ENCODE measurements at places on chromosomes 7 and 10.

DNA sequence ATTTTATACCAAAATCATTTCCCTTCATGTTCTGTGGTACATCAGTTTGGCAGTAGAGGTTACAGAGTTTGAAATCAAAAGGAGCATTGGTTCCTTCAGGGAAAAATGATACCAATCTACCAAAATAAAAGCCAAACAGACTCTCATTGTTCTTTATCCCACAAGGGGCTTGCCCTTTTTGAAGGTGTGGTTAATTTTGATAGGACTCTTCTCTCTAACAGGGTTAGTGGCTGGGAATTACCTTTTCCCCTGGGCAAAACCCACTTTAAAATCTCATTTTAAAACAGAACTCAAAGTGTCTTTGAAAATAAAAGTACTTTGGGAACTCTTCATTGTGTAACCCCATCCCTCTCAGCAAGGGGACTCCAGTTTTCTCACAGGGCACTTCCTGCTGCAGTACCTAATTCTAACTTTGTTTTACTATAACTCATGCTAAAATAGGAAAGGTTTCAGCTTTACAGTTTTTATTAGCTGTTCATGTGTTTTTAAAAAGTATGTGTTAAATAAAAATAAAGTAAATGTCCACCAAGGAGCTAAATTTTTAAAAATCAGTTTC, 30.6 kb downstream of the SMNDC1 start:
- no peak for DNase-seq
- no peaks in the 10 kb centered on the region for H3K27me3 ChIP-seq
- no peaks in the 10 kb centered on the region for H3K4me1 ChIP-seq
- no peak overlapping the region for H3K4me3 ChIP-seq
- no peak overlapping the region for H3K27ac ChIP-seq

GRCh38 chr7:7862393-7862792, 106.2 kb upstream of the GLCCI1 start:
- DNase-seq, result no peak
- H3K4me1 ChIP-seq, result no peaks in the 10 kb centered on the region
- H3K27ac ChIP-seq, result peak overlapping the region; percentile 41
- no peak overlapping the region for H3K4me3 ChIP-seq
- H3K36me3 ChIP-seq, result no peaks in the 10 kb centered on the region
- H3K27me3 ChIP-seq, result no peaks in the 10 kb centered on the region

GRCh38 chr10:116429288-116429977, 1.8 kb downstream of the PNLIPRP3 start:
- H3K36me3 ChIP-seq, result no peaks in the 10 kb centered on the region
- no peak for DNase-seq
- no peaks in the 10 kb centered on the region for H3K27me3 ChIP-seq
- H3K27ac ChIP-seq, result no peak overlapping the region
- H3K4me3 ChIP-seq, result no peak overlapping the region

DNA sequence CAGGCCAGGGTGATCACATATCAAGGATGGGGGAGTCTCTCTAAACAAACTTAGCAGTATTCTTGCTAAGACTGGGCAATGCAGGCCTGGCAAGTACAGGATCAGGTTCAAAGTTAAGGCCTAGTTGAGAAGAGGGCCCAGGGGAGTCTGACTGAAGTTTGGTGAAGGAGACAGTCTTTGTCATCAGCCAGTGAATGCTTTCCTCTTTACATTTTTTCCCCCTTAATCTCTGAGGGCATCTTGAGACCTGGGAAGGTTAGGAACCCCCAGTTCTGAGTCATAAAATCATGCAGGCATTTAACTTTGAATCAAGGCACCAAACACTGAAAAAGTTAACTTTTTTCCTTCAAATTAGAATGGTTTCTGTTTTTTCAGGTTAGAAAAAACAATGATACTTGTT, 311.5 kb downstream of the REEP3 start:
- no peak overlapping the region for H3K4me3 ChIP-seq
- no peaks in the 10 kb centered on the region for H3K36me3 ChIP-seq
- H3K27me3 ChIP-seq, result no peaks in the 10 kb centered on the region
- no peaks in the 10 kb centered on the region for H3K4me1 ChIP-seq
- no peak for DNase-seq

DNA sequence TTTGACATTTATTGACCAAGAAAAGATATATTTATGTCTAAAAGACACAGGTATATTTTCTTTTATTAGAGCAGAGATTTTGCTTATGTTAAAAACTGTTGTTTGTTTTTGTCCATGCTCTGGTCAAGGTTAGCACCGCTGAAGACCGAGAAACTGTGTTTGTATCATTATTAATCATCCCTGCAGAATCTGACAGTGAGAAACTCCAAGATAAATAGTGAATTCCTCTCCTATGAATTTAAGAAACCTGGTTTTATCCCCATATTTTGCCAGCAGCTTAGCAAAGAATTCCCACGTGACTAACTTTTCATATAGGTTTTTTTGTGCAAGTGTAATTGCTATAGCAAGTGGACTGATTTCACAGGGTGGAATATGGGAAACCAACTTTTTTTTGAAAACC, 77.6 kb downstream of the FRMD4A start:
- peaks cover 4% of the 10 kb centered on the region for H3K4me1 ChIP-seq
- no peak for DNase-seq
- H3K27ac ChIP-seq, result no peak overlapping the region
- no peak overlapping the region for H3K4me3 ChIP-seq
- peaks cover 16% of the 10 kb centered on the region for H3K27me3 ChIP-seq
- H3K36me3 ChIP-seq, result no peaks in the 10 kb centered on the region

- H3K27me3 ChIP-seq, result no peaks in the 10 kb centered on the region
- peaks cover 56% of the 10 kb centered on the region for H3K36me3 ChIP-seq
- no peak overlapping the region for H3K4me3 ChIP-seq
- peaks cover 3% of the 10 kb centered on the region for H3K4me1 ChIP-seq
These were observed 41.5 kb downstream of the CYP17A1 start for GRCh38 chr10:102795453-102796406.

DNA sequence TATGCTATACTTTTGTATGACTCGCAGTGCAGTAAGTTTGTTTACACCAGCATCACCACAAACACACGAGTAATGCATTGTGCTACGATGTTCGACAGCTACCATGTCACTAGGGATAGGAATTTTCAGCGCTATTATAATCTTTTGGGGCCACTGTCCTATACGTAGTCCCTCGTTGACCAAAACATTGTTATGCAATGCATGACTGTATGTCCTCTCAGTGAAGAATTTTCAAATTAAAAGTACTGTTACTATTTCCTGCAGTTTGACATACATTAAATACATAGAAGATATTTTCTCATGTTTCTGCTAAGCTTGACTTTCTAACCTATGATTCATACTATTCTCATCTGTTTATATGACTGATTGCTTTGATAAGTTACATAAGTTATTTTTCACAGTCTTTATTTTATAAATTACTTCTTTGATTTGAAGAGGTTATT, 203.6 kb downstream of the VTI1A start:
- DNase-seq, result peak; percentile 59
- no peak overlapping the region for H3K27ac ChIP-seq
- no peaks in the 10 kb centered on the region for H3K36me3 ChIP-seq
- no peaks in the 10 kb centered on the region for H3K4me1 ChIP-seq
- no peaks in the 10 kb centered on the region for H3K27me3 ChIP-seq

- DNase-seq, result peak; percentile 30
- no peaks in the 10 kb centered on the region for H3K36me3 ChIP-seq
- no peak overlapping the region for H3K27ac ChIP-seq
These were observed 254.3 kb upstream of the CACNA2D1 start for GRCh38 chr7:82697897-82698296.

GRCh38 chr7:74175340-74175739, 1.2 kb downstream of the EIF4H start:
- peaks cover 7% of the 10 kb centered on the region for H3K36me3 ChIP-seq
- DNase-seq, result peak; percentile 22
- H3K27ac ChIP-seq, result no peak overlapping the region
- no peak overlapping the region for H3K4me3 ChIP-seq
- H3K27me3 ChIP-seq, result no peaks in the 10 kb centered on the region

GRCh38 chr10:132366006-132366405, 31.0 kb upstream of the PWWP2B start:
- peaks cover 34% of the 10 kb centered on the region for H3K36me3 ChIP-seq
- no peak overlapping the region for H3K4me3 ChIP-seq
- peaks cover 1% of the 10 kb centered on the region for H3K4me1 ChIP-seq
- no peak overlapping the region for H3K27ac ChIP-seq
- no peak for DNase-seq
- no peaks in the 10 kb centered on the region for H3K27me3 ChIP-seq

DNA sequence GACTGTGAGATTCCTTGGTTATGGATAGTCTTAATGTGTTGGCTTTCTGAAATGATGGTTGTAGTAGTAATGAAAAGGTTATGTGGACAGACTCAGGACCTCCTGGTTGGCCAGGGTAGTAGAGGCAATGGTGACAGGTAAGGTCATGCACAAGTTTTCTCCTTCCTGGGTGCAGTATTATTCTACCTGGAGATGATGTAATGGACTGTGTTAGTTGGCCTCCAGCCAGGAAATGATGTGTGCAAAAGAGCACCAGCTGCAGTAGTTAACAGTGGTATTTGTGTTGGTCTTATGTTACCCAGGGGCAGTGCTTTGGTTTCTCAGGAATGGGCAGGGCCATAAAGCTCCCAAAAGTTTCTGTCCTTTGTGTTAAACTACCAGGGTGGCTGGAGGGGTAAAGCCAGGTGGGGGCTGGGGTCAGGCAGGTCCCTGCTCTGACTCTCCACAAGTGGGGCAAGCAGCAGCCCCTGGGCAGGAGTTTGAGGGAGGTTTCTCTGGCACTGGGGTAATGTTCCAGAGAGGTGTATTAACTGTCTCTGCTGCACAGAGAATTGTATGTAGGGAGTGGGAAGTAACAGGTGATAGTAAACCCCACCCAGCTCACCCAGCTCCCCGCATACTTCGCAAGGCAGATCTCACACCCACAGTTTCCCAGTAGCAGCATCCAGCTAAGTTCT, 36.3 kb downstream of the GPR22 start:
- no peak overlapping the region for H3K27ac ChIP-seq
- no peak overlapping the region for H3K4me3 ChIP-seq
- H3K27me3 ChIP-seq, result no peaks in the 10 kb centered on the region
- H3K36me3 ChIP-seq, result peaks cover 4% of the 10 kb centered on the region

DNA sequence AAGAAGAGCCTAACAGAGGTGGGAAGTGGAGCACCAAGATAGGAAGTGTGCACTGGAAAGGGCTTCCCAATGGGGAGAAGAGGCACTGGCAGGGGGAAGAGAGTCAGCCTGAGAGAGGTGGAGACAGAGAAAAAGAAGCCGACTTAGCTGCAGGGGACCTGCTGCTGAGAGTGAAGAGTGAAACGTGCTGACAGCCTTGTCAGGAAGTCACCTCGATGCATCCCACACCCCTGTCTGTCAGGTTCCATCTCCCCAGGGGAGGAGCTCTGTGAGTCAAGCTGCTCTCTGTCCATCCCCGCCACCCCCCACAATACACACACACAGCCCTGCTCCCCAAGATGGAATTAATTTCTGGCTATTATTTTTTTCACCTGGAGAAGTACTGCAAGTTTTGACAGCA, 14.0 kb downstream of the KAZALD1 start:
- H3K36me3 ChIP-seq, result no peaks in the 10 kb centered on the region
- no peak overlapping the region for H3K27ac ChIP-seq
- no peaks in the 10 kb centered on the region for H3K4me1 ChIP-seq

DNA sequence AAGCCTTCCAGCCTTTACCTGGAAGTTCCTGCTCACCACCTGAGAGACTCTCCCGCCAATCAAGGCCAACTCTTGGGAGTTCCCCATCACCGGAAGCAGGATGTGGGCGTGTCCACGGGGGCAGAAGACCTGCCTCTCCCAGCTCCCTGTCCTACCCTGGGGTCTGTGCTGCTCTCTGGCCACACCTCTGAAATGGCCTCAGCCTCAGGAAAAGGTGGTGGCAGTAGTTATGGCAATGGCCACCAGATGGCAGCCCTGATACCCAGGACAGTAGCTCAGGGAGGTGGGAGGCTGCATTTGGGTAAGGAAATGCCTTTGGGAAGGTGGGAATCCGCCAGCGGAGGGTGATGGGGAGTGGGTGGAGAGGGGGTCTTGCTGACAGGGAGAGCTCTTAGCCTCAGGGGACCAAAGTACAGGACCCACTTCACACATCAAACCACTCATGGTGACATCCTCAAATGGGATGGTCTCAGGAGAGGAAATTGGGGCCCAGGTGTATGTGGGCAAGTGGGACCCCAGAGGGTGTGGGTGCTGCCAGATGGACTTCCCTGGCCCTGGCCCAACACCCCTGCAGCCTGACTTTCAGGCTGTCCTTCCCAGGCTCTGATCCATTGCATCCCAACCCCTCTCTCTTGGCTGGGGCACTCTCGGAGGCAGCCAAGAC, 33.9 kb downstream of the KAZALD1 start:
- H3K4me1 ChIP-seq, result no peaks in the 10 kb centered on the region
- no peaks in the 10 kb centered on the region for H3K36me3 ChIP-seq
- no peak overlapping the region for H3K4me3 ChIP-seq
- peaks cover 53% of the 10 kb centered on the region for H3K27me3 ChIP-seq
- peak; percentile 60 for DNase-seq

DNA sequence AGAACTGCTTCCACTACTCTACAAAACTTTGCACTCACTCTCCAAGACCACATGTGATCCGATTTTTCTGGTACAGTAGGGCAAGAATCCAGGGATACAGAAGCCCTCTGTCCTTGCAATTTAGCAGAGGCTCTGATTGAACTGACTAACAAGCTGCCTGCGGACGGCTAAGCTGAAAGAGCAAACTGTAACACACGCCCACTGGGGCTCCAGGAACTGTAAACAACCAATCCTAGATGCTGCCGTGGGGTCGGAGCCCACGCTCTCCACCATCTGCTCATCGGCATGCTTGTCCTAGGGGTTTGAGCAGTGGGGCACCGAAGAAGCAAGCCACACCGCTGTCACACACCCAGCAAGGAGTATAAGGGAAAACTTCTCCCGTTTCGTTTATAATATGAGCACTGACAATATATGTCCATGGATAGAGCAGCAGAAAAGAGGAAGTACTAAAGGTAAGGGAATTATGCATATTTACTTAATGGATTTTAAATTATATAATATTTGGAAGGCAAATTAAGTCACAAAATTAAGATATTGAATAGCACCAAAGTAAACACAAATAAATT, 634.4 kb upstream of the POT1 start:
- H3K36me3 ChIP-seq, result no peaks in the 10 kb centered on the region
- no peak overlapping the region for H3K4me3 ChIP-seq

GRCh38 chr10:101219139-101219945, 9.9 kb downstream of the LBX1 start:
- H3K27ac ChIP-seq, result no peak overlapping the region
- H3K4me1 ChIP-seq, result peaks cover 20% of the 10 kb centered on the region
- no peaks in the 10 kb centered on the region for H3K36me3 ChIP-seq

DNA sequence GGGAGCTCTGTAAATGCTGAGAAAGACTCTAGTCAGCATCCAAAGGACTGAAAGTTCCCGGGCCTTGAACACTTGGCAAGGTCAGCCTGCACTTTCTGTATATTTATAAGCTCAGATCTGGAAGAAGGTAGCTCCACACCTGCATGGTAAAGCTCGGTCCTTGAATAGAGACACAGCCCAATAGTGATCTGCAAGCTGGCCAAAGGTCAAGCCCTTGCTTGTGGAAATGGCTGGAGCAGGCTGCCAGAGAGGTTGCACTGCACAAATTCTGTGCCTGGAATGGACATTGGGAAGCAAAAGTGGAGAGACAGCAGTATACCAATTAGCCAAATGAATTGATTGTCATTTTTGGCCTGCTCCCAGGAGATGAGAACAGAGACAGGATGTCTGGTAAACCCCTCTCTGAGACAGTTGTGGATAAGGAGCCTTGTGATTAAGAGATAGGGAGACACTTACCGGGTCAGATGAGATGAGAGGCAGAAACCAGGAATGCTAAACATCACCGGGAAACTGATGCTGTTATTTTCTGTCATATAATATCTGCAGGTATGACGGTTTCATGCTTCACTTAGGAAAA, 8.0 kb upstream of the FRA10AC1 start:
- H3K27me3 ChIP-seq, result no peaks in the 10 kb centered on the region
- H3K36me3 ChIP-seq, result no peaks in the 10 kb centered on the region
- H3K4me3 ChIP-seq, result no peak overlapping the region

- no peaks in the 10 kb centered on the region for H3K4me1 ChIP-seq
- H3K36me3 ChIP-seq, result no peaks in the 10 kb centered on the region
- no peak overlapping the region for H3K4me3 ChIP-seq
- no peaks in the 10 kb centered on the region for H3K27me3 ChIP-seq
- no peak overlapping the region for H3K27ac ChIP-seq
These were observed 149.5 kb downstream of the FAM107B start for GRCh38 chr10:14625192-14625631.
